ENCODE measurements at places on chromosomes 16 and 17.

DNA sequence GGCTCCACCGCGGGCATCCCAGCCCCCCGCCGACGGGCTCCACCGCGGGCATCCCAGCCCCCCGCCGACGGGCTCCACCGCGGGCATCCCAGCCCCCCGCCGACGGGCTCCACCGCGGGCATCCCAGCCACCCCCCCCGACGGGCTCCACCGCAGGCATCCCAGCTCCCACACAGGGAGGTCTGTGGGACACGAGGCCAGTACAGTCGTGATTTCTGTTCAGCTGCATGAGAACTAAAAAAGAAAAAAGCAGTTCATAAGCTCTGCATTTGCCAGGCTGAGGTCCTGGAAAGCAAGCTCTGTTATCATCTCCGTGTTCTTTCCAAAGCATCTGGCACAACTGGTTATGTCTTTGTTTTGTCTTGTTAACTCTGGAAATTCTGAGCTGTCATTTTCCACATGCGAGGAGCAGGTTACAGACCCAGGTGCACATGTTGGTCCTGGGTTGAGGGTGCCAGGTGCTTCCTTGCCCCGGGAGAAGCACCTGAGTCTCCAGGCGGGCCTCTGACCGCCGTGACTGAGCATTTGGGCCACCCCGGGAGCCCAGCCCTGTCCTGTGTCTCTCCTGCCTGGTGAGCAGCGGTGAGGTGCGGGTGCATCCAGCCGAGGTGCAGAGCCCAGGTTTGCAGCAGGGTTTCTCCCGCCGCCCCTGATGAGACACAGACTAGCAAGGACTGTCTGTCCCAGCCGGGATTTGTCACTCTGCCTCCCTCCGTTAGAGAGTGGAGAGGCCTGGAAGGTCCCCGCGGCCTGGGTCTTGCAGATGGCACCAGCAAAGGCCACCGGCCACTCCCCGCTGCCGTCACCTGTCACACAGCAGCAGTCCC is 9.9 kb upstream of the WFIKKN1 start:
- no peak for DNase-seq

GRCh38 chr16:80583466-80583865 is 42.7 kb downstream of the DYNLRB2 start:
- DNase-seq: no peak

DNA sequence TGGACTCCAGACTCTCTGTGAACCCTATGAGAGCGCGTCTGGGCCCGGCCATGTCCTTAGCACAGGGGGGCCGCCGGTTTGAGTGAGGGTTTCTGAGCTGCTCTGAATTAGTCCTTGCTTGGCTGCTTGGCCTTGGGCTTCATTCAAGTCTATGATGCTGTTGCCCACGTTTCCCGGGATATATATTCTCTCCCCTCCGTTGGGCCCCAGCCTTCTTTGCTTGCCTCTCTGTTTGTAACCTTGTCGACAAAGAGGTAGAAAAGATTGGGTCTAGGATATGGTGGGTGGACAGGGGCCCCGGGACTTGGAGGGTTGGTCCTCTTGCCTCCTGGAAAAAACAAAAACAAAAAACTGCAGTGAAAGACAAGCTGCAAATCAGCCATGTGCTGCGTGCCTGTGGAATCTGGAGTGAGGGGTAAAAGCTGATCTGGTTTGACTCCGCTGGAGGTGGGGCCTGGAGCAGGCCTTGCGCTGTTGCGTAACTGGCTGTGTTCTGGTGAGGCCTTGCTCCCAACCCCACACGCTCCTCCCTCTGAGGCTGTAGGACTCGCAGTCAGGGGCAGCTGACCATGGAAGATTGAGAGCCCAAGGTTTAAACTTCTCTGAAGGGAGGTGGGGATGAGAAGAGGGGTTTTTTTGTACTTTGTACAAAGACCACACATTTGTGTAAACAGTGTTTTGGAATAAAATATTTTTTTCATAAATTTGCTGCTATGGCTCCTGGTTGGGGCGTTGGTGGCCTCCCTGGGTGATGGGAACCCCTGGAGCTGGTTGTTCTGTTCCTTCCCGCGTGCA is 23.1 kb downstream of the STAT5A start:
- peak; percentile 88 for DNase-seq

DNA sequence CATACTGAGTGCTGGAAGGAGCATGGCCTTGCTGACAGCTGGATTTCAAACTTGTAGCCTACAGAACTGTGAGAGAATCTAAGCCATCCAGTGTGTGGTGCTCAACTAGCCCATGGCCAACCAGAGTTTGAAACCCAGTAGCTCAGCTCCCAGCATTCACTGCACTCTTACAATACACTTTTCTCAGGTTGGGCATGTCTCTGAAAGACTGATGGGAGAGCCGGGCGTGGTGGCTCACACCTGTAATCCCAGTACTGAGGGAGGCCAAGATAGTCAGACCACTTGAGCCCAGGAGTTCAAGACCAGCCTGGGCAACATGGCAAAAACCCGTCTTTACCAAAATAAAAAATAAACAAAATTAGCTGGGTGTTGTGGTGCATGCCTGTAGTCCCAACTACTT is 3.8 kb downstream of the CPNE2 start:
- no peak for DNase-seq

DNA sequence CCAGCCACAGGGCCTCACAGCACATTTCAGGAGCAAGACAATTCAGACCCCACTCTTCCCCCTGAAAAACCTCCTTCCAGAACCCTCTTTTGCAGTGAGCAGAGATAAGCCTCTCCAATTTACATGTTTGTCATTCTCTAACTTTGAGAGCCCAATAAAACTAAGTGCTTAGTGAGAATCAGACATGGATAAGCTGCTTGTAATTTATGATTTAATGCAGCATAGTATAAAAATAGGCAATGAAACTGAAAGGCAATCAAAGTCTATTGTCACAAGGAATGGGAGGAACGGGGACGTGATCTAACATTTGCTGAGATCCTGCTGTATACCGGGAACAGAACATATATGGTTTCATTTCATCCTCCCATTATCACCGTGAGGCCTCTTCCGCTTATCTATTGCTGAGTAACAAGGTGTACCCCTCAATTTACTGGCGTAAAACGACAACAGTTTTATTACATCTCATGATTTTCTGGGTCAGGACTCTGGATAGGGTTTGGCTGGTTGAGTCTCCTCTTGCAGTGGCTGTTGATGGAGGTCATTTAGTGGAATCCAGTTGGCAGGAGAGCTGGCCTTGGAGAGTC is 597.4 kb downstream of the MAF start:
- no peak for DNase-seq

DNA sequence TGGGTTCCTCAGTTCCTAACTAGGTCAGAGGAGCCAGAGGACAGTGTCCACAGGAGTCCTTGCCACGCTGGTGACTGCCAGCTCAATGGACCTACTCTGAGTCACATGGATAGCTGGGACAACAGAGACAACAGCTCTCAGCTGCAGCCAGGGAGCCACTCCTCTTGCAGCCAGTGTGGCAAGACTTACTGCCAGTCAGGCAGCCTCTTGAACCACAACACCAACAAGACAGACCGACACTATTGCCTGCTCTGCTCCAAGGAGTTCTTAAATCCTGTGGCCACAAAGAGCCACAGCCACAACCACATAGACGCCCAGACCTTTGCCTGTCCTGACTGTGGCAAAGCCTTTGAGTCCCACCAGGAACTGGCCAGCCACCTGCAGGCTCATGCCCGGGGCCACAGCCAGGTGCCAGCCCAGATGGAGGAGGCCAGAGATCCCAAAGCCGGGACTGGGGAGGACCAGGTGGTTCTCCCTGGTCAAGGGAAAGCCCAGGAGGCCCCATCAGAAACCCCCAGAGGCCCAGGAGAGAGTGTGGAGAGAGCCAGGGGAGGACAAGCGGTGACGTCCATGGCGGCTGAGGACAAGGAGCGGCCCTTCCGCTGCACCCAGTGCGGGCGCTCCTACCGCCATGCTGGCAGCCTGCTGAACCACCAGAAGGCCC is 6.7 kb downstream of the ZNF646 start:
- DNase-seq: no peak

DNA sequence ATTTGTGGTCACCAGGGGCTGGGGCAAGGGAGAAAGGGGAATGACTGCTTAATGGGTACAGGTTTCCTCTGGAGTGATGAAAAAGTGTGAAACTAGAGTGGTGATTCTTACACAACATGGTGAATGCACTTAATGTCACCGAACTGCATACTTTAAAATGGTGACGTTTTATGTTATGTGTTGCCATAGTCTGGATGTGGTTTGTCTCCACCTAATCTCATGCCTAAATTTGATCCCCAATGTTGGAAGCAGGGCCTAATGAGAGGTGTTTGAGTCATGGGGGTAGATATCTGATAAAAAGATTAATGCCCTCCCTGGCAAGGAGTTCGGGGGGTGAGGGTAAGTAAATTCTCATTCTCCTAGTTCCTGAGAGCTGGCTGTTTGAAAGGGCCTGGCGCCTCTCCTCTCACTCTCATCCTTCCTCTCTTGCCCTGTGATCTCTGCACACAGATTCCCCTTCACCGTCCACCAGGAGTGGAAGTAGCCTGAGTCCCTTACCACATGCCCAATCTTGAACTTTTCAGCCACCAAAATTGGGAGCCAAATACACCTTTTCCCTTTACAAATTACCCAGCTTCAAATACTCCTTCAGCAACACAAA is 15.3 kb downstream of the XPO6 start:
- no peak for DNase-seq

DNA sequence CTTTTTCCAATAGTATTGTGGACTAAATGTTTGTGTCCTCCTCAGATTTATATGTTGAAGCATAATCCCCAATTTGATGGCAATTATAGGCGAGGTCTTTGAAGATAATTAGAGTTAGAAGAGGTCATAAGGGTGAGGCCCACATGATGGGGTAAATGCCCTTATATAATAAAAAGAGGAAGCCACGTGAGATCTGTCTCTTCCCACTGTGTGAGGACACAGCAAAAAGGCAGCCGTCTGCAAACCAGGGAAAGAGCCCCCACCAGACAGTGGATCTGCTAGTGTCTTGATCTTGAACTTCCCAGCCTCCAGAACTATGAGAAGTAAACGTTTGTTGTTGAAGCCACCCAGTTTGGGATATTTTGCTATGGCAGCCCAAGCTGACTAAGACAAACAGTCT is 76.0 kb downstream of the LYRM1 start:
- DNase-seq: peak; percentile 30

DNA sequence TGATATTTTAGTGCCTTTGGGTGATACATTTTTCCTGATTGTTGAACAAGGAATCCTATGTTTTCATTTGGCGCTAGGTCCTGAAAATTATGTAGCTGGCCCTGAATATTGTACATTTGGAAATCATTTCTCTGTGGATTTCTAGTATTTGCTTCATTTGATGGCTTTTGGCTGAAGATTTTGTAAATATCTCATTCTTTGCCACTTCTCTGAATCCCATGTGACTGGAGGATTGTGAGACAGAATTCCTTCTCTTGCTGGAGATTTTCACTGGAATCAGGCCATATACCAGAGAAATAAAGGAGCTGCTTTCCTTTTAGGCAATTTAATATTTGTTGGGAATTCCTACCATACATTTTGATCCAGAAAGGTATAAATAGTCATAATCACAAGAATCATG is 8.6 kb downstream of the KRT28 start:
- DNase-seq: no peak

DNA sequence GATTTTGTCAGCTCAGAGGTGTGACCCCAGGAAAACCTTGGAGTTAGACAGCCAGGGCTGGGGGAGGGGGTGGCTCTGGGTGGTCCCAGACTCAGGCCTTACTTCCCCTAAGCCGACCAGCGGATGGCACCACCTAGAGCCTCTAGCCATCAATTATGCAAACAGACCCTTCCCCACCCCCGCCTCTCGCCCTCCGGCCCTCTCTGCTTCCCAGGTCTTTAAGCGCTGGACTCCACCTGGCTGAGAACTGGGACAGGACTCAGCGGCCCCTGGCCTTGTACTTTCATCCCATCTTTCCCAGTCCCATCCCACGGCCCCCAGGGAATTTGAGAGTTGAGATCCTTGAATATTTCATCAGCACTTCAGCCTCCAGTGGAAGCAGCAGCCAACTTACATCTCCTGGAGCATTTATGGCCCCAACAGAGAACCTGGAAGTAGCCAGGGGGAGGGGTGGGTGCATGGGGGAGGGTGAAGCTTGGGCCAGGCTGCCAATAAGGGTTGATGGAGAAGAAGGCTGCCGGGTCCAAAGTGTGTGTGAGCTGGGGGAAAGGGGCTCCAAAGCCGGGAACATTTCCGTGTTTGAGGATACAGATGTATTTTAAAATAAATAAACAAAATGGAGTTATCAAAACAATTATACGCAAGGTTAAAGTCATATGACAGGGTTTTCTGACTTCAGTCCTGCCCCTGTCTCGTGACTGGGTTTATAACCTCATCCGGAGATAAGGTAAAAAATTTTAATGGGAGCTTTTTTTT is 7.5 kb upstream of the JUP start:
- no peak for DNase-seq

- DNase-seq: no peak
These were observed 30.8 kb downstream of the C16orf54 start for GRCh38 chr16:29714972-29715371.

GRCh38 chr17:4109449-4109848 is 33.4 kb downstream of the ZZEF1 start:
- DNase-seq: no peak

DNA sequence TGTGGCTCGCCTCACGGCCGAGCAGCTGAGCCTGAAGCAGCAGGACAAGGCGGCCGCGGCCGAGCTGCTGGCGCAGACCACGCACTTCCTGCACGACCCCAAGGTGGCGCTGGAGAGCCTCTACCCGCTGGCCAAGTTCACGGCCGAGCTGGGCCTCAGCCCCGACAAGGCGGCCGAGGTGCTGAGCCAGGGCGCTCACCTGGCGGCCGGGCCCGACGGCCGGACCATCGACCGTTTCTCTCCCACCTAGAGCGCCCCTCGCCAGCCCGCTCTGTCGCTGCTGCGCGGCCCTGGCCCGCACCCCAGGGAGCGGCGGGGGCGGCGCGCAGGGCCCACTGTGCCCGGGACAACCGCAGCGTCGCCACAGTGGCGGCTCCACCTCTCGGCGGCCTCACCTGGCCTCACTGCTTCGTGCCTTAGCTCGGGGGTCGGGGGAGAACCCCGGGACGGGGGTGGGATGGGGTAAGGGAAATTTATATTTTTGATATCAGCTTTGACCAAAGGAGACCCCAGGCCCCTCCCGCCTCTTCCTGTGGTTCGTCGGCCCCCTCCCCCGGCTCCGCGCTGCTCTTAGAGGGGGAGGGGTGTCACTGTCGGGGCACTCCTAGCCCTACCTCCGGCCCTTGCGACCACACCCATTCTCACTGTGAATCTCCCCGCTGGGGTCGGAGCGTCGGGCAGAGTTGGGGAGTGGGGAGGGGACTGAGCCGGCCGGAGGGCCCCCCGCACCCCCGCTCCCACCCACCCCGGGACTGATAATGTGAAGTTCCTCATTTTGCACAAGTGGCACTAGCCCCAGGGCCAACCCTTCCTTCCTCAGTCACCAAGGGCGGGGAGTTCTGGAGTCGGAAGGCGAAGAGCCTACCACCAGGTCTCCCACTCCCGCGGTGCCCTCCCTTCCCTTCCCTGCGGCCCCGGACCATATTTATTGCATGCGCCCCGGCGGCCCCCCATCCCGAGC is 4.0 kb downstream of the HIC1 start:
- DNase-seq: peak; percentile 86

DNA sequence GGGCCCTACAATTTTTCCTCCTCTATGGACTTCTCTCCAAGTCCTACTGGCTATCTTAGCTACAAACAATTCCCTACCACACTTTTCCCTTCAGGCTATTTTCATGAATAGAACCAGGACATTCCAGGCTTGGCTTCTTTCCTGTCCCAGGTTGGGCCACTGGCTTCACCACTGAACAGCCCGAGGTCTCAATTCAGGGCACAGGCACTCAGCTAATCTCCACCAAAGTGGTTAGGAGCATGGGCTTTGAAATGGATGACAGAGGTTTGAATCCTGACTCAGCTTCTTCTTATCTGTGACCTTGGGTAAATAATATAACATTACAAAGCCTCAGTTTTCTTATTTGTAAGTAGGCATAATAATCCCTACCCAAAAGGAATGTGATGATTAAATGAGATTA is 50.9 kb upstream of the ZNF629 start:
- DNase-seq: no peak

GRCh38 chr17:73620414-73620813 is 23.8 kb downstream of the SDK2 start:
- DNase-seq: no peak

Data from KBM-7 (cell line).